ENCODE measurements at places on chromosomes 4 and X.

DNA sequence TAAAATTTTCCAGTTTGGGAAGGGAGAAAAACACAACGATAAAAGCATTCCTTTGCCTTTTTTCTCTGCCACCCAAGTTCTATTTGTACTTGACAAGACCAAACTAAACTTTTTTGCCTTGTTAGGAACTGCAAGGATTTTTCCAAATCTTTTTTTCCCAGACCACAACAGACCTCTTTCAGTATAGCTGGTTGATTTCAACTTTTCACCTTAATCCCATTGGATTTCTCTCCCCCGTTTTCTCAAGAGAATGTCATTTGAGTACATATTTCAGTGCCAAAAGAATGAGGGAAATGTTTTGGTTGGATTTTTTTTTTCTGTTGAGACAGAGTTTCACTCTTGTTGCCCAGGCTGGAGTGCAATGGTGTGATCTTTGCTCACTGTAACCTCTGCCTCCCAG lies 18.5 kb upstream of the SGMS2 start:
- no peak for DNase-seq

GRCh38 chr4:5069901-5070300 lies 18.6 kb downstream of the STK32B start:
- no peak for DNase-seq

- no peak for DNase-seq
Measured at GRCh38 chr4:74590476-74590875, 145.5 kb downstream of the AREG start.

- DNase-seq, result no peak
Measured at GRCh38 chr4:102579794-102580462, 78.8 kb downstream of the NFKB1 start.

DNA sequence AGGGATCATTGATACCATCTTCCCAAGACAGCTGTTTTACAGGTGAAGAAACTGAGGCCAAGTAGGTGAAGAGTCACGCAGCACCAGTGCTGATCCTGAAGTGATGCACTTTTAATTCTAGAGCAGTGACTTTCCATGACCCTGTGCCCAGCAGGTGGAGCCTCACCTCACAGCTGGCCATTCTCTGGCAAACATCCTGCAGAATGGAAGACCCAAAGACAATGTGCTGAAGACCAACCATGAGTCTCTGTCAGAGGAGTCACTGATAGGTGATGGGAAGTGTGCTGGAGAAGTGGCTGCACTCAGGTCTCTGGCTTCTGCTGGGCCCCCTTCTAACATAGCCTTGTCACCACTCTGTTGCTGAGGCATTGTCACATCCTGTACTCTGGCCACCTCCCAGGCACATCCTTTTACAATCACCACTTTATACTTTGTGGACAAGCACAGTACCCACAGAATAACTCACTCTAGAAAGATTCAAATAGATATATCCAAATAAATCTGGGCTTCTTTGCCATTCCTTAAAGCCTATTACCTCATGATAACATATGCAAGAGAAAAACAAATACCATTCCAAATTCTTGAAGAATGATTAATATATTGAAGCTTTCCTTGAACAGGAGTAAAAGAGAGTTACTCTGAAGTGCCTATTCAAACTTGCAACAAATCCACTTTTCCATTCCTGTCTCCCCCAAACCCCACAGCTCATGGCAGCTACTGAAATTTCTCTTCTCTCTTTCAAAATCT lies 64.1 kb upstream of the SCOC start:
- DNase-seq, result no peak

DNA sequence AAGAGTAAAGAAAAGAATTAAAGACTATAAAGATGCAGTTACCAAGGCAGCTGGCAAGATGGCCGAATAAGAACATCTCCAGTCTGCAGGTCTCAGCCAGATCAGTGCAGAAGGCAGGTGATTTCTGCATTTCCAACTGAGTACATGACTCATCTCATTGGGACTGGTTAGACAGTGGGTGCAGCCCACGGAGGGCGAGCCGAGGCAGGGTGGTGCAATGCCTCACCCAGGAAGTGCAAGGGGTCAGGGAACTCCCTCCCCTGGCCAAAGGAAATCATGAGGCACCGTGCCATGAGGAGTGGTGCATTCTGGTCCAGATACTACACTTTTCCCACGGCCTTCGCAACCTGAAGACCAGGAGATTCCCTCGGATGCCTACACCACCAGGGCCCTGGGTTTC lies 20.5 kb downstream of the SPIN4 start:
- DNase-seq, result no peak

DNA sequence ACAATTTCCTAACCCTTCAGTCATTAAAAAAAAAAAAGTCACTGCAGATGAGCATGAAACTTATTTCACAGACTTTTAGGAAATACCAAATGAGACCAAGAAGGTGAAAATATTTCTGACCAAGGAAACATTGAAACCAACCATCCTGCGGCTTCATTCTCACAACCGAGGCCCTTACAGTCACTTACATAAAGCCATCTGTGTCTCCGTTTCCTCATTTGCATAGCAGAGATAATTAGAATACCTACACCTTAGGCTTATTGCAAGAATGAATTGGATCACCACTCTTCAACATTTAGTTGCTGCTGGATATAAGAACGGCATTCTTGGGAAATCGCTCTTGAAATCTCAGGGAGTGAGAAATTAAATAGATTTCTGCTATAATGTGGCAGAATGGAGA lies 356.2 kb downstream of the HS3ST1 start:
- no peak for DNase-seq

- DNase-seq, result no peak
Measured at GRCh38 chr4:100736641-100737451, 219.0 kb upstream of the EMCN start.

GRCh38 chrX:110748256-110748806 lies 47.3 kb downstream of the CHRDL1 start:
- no peak for DNase-seq

- no peak for DNase-seq
Measured at GRCh38 chr4:30601070-30601865, 118.9 kb upstream of the PCDH7 start.

- DNase-seq, result no peak
Measured at GRCh38 chr4:84870398-84871163, 95.9 kb downstream of the WDFY3 start.

DNA sequence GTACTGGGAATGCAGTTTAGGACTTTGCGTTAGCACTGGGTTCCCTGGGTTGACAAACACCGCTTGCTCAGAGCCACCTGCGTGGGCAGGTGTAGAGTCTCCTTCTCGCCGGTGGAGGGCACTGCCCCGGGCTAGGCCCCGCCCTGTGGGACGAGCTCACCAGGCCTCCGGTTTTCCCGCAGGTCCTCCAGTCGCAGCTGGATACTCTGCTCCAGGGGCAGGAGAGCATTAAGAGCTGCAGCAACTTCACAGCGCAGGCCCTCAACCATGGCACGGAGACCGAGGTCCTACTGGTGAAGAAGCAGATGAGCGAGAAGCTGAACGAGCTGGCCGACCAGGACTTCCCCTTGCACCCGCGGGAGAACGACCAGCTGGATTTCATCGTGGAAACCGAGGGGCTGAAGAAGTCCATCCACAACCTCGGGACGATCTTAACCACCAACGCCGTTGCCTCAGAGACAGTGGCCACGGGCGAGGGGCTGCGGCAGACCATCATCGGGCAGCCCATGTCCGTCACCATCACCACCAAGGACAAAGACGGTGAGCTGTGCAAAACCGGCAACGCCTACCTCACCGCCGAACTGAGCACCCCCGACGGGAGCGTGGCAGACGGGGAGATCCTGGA lies 49.2 kb upstream of the MND1 start:
- no peak for DNase-seq

DNA sequence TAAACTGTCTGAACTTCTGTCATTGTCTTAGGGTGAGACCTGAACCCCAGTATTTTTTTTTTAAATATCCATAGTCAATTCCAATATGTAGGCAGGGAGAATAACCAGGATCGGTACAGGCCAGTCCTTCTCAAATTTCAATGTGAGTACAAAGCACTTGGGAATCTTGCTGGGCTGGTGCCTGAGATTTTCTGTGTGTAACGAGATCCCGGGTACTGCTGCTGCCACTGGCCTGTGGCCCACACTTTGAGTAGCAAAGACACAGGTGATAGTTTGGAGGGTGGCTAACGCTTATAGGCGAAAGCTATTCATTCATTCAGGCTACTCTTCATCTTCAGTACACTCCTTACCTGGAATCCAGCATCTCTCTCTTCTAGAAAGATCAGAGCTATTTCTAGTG lies 923.6 kb upstream of the TENM3 start:
- no peak for DNase-seq

DNA sequence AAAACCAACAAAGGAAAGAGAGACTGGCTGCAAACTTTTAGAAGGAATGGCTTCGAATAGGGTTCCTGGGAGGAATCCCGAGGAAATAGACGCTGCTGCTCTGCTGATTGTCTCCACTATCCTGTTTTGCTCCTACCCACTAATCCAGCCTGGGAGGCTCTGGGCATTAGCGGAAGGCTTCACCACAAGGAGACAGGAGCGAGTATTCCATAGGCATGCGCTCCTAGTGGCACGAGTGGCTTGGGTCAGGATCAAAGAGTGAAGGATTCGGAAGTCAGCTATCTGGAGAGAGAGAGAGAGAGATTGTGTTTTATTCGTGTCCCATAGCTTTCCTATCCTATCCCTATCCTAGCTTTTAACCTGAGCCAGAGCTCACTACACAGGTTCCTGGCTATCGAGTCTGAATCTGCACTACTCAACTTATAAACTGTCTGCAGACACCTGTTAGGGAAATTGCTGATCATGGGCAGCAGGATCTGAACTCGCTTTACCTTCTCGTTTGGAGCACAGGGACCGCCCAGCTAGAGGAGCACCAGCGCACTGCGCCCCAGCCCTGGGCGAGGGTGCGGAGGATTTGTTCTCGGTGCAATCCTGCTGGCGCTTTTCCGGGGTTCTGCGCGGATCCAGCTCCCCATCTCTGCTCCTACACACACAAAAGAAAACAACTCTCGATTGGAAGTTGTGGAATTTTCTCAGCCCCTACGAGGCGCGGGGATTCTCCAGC lies 740 bp upstream of the NPY2R start:
- no peak for DNase-seq

DNA sequence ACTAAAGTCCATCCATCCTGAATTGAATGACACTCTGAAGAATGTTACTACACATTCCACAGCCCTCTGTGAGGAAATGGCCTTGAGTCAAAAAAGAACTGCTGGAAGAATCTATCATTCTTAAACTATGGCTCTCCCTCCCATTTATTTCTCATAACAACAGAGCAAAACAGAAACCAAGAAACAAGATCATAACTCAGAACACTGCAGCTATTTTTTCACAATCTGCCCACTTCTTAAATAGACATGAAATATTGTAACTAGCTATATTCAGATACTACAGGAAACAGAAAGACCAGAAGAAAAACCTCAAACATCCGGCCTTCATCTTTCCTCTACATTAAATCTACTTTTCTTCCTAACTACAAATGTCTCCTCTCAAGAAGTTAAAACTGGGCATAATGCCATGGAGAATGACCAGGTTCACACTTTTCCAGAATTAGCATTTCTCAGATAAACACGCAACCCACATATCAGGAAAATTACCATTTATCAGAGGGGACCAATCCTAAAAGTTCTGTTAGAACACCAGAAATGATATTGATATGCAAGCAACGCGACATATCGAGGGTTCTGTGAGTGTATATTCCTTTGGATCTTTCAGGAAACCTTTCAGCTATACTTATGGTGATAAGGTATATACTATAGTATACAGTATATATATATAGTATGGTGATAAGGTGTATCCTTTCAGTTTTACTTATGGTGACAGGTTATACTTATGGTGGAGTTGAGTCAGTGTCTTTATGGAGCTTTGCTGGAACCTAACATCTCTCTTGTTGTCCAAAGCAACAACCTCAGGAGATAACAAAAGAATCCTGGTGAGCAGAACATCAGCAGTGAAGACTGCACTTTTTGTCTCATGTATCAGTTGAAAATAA lies 60.4 kb upstream of the IRF2 start:
- no peak for DNase-seq

- DNase-seq, result no peak
Measured at GRCh38 chr4:52996261-52997131, 134.4 kb downstream of the RASL11B start.

GRCh38 chr4:78938474-78938867 lies 767 bp downstream of the PAQR3 start:
- no peak for DNase-seq

DNA sequence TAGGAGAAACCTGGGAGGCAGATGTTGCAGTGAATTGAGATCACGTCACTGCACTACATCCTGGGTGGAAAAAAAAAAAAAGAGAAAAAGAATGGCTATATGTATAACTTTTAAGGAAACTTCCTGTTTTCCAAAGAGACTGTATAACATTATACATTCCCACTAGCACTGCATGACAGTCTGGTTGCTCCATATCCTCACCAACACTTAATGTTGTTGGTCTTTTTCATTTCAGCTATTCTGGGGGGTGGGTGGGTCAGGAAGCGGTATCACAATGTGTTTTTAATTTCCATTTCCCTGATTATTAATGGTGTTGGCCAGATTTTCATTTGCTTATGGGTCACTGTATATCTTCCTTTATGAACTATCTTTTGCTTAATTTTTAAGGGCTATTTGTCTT lies 13.4 kb downstream of the LRIT3 start:
- DNase-seq, result no peak

- no peak for DNase-seq
Measured at GRCh38 chrX:80489166-80489565, 68.9 kb downstream of the TENT5D start.

GRCh38 chrX:2345562-2345961 lies 155.2 kb downstream of the DHRSX start:
- no peak for DNase-seq

All from cortex of kidney (tissue), 1 donor.